Activated T-cell treated with anti-CD3 and anti-CD28 coated beads, Interleukin-2, amount 50 U/mL, for 72 hours (primary cell): ENCODE measurements at places on chromosomes 16 and 17. TPM values are rescaled to one million over a fixed set of nuclear protein-coding genes. Genes with fewer than 3 reads are reported as not detected.

The MPP2 gene
- 4.1 TPM for total RNA-seq

GRCh38 chr17:8868529-8868951 is 1.1 kb upstream of the PIK3R6 start:
- peak; percentile 32 for DNase-seq

- DNase-seq, result no peak
Measured at GRCh38 chr17:9809409-9809808, 12.5 kb downstream of the GSG1L2 start.

DNA sequence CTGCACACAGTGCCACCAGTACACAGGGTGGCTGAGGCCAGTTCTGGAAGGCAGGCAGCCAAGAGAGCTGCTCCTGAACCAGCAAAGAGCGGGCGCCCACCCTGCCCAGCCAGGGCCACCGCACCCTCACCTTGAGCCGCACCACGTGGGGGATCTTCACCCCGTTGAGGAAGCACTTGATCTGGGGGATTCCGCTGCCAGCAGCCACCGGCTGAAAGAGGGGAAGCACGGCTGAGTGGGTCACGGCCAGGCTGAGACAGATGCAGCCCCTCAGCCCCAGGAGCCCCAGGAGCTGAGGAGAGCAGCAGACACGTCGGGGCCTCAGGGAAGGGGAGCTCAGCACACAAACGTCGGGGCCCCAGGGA is 14.6 kb upstream of the CCDC154 start:
- no peak for DNase-seq

- DNase-seq, result peak; percentile 80
Measured at GRCh38 chr16:88442727-88443576, 10.1 kb upstream of the ZFPM1 start.
